ENCODE measurements at places on chromosomes 5 and 9.

- peak; percentile 82 for DNase-seq
These were observed at the start of gene PHAX for GRCh38 chr5:126600631-126601511. Gene PHAX (plus strand): TSS chr5:126600947. CDS start chr5:126600963, 16 bp downstream.

DNA sequence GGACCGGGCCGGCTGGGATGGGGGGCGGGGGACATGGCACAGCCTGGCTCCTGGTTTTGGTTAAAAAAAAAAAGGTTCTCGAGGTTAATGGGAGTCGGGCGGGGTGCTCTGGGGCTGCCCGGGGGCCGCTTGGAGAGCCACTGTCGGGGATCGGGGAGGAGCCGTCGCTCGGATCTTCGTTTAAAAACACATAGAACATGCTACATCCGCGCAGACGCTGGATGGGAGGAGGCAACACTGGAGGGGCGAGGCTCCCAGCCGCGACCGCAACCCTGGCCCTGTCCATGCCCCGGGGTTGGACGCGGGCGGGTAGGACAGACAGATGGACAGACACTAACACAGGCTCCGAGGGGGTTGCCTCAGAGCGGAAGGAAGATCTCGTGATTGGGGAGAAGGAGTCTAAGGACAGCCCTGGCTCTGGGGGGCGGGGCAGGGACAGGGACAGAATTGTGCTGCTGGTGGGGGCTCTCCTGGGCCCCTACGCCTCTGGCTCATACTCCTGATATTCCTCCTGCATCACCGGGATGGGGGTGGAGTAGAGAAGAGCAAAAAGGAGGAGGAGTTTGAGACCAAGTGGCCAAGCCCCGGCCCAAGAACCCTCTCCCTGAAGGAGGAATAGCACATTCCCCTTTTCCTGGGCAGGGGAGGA, 9.9 kb downstream of the SNCB start:
- no peak for DNase-seq

GRCh38 chr9:107793541-107793940, 304.0 kb upstream of the KLF4 start:
- no peak for DNase-seq

DNA sequence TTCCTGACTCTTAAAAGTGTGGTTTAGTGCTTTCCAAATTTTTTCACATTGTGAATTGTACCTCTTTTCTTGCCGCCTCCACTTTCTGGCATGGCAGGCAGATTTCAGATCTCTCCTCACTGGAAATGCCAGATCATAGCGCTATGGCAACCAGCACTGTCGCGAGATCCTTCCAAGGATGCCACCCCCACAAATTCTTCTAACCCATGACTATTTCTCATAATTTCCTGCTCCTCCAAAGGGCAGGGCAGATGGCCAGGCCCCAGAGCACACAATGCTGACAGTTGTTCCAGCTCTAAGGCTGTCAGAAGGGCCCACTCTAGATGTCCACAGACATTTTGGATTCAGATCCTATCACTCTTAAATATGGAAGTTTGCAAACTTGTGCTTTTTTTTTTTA, 446.2 kb upstream of the RIOK2 start:
- no peak for DNase-seq

- no peak for DNase-seq
These were observed 56.9 kb upstream of the PIP5K1B start for GRCh38 chr9:68648164-68648563.

GRCh38 chr5:125338440-125339174, 592.2 kb upstream of the ZNF608 start:
- DNase-seq, result no peak

GRCh38 chr5:153480401-153480800, 10.1 kb upstream of the GRIA1 start:
- DNase-seq, result no peak

GRCh38 chr9:117160254-117160653, 254.6 kb downstream of the ASTN2 start:
- DNase-seq, result no peak

GRCh38 chr5:172133359-172134029, 54.5 kb downstream of the STK10 start:
- no peak for DNase-seq

GRCh38 chr9:134647359-134648080, 5.9 kb downstream of the COL5A1 start:
- DNase-seq, result no peak

DNA sequence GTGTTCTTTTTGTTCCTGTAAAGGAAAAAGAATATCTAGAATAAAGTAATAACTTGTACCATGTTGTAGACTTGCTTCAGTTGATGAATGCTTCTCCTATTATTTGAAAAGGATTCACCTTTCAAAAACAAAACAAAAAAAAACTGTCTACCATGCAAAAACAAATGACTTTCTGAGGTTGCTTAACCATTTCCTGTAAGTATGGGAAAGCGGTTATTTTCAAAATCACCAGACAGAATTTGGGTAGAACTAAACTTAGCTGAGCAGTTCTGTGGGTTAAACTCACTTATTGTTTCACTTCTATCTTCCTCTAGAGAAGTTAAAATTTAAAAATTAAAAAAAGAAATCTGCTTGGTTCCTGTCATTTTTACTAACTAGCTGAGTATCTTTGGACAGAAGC, 25.2 kb downstream of the LNPEP start:
- DNase-seq, result no peak

DNA sequence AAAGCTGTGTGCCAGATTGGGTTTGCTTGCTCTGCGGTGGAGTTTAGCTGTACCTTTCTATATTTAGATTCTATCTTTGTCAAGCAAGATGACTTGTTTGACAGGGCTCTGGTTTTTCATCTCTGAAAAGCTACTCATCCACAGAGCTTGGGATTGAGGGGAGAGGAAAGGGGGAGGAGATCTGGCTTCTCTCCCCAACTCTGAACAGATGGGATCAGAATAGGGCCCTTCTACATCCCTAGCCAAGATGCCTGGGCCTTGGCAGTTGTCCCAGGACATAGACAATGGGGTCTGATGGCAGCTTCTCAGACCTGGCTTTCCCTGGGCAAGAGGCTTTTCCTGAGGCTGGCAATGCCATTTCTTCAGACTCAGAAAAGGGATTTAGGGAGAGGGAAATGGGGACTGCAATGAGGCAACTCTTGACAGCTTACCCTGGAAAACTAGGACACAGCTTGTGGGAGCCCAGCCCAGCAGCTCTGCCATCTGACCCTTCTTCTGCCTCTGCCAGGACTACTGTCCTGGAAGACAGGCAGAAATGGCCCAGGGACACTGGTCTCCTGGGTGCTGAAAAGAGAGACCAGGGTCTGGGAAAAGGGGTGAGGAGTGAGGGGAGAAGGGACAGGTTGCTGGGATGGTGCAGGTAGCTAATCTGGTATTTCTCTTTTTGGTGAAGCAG, 50.2 kb upstream of the ASTN2 start:
- DNase-seq, result no peak

- no peak for DNase-seq
These were observed 60.1 kb upstream of the SPATA31C2 start for GRCh38 chr9:88198341-88198807.

DNA sequence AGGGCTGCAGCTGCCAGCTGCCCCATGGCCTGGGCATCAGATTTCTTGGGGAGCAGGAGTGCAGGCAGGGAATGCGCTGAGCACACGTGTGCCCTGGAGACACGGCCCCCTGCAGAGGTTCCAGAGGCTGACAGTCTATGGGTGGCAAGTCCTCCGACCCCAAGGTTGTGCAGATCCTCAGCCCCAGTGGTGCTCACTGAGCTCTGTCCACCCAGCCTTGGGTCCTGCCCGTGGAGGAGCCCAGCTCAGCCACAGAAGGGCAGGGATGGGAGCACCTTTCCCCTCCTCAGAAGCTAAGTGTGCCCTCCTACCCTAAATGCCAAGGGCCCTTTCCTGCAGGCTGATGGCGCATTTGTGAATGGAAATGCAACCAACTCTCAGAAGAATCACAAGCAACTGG, 341.0 kb downstream of the IRX2 start:
- no peak for DNase-seq

DNA sequence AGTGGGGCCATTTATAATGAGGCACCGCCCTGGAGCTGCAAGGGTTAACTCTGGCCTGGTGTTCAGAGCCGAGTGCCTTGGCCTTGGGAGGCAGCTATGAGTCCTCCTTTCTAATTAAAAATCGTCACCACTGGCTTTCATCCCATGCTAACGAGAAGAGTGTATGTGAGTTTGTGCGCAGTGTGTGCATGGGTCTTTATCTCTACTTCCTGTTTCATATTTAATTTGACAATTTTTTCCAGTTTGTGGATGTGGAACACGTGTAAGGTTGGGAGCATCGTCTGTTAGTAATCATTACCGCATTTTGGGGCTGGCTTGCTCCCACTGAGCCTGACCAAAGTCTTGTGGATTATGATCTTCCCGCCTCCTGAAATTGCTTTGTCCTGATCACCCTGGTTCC, 76.4 kb downstream of the NDFIP1 start:
- DNase-seq, result no peak

DNA sequence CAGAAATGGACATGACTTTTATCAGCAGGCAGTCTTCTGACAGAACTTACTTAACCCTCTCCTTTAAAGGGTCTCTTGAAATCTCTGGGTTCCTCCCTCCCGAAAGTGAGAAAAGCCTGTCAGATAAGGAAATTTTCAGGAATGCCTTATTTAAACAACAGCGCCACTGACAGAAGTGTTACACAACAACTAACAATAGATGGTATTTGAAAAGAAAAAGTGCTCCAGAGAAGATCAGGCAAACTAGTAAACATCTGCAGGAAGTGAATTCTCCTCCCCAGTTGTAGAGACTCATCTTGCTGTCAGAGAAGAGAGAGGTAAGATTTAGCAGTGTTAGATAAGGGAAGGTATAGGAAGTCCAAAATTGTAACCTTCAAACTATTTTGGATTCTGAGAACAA, 107.2 kb upstream of the NFIL3 start:
- no peak for DNase-seq

Data from SW 1271 (cell line).